Stimulated activated CD8-positive, alpha-beta memory T cell treated with anti-CD3 and anti-CD28 coated beads, Interleukin-15, amount 100 ng/mL, for 4 hours (primary cell): ENCODE measurements at places on chromosomes 7 and 10.

GRCh38 chr7:47578579-47579270 is 3.2 kb downstream of the TNS3 start:
- no peak for DNase-seq

GRCh38 chr10:130459011-130459410 is 322.8 kb downstream of the GLRX3 start:
- DNase-seq = no peak

DNA sequence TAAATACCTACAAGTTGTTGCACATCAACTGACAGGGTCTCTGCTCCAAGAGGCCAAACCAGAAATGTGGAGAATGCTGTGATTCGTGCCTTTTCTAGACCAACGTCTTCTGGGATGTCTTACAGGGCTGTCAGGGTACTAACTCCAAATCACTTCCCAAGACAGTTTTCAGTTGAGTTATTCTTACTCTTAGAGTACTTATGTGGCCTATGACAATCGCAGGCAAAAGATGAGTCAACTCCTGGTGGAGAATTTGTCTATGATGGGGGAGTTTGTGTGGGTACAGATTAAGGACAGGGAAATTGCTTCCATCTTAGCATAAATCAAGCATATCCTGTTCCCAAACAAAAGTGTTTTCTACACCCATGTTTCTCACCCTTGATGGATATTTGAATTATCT is 734.8 kb downstream of the TNS3 start:
- DNase-seq = no peak

DNA sequence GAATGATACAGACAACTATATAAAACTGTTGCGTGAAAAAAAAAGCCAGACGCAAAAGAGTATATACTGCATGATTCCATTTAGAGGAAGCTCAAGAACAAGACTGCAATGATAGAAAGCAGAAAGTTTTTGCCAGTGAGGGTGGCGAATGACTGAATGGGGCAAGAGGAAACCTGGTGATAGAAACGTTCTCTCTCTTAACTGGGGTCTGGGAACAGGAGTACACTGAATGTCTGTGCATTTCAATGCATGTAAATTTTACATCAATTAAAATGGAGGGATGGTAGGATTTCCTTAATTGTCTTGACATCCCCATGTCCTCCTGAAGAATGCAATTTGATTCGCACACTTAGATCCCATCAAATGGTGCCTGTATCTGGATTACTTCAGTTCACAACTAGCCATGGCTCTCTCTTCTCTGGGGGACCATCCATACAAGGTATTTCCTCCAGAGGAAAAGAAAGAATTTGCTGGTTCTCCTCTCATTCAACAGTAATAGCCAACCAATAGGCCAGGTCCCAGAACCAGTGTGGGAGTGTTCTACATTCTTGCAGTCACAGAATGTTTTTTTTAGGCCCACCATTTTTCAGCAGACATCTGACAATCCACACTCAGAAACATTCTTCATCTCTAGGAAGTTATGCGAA is 221.0 kb upstream of the KLF14 start:
- no peak for DNase-seq

- DNase-seq = no peak
Measured at GRCh38 chr7:140238778-140239652, 62.2 kb upstream of the KDM7A start.

DNA sequence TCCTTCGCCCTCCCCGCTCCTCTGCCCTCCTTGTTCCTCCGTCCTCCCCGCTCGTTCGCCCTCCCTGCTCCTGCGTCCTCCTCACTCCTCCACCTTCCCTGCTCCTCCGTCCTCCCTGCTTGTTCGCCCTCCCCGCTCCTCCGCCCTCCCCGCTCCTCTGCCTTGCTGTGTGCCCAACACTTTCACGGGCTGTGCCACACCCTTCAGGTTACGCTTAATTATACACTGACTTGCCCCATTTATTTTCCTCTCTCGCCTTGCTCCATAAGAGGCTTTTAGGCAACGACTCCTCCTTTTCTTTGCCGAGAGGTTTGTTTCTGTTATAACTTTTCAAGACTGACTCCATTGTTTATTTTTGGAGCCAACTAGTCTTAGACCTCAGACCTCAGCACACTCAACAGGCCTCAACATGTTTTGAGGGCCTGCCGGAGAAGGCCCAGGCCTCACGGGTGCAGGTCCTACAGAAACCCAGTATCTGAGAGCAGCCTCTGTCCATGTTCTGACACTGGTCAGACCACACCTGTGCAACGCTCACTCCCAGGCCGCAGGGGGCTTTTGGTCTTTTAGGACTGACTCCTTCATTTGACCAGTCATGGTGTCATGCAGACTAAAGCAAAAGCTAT is 18.2 kb upstream of the PRKAG2 start:
- no peak for DNase-seq

DNA sequence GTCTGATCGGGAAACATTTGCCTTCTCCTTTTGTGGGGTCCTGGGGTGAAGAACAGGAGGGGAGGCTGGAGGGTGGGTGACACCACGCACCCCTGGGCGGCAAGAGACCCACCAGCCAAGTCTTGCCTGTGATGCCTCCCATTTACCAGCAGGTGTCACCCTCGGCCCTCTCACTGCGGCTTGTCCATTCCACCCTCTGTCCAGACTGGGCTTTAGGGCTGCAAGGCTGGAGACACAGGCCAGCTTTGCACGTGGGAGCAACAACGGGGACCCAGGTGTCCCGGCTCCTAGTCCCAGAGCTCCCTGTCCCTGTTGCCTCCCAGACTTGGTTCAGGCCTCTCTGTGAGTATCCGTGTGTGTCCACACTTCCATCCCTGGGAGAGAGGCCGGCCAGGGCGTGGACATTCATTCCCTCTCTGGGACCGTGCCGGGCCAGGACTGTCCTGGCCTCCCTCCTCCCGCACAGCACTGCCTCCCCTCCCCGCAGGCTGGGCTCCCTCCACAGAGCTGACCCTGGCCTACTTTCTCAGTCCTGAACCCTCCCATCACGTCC is 36.2 kb upstream of the GTF2IRD1 start:
- DNase-seq = peak; percentile 20

DNA sequence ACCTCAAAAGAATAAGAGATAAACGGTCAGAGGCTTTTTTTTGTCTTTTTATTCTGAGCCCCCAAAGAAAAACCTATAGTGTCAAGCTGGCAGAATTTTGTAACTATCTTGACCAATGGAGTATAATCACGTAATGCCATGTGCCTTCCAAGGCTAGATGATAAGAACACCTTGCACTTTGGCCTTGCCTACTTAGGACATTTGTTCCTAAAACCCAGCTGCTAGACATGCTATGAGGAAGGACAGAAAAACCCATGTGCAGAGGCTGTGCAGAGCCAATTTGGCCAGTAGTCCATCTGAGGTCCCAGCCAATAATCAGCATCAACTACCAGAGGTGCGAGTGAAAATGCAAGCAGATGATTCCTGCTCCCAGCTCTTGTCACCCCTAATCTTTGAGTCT is 69.9 kb downstream of the EPDR1 start:
- no peak for DNase-seq

DNA sequence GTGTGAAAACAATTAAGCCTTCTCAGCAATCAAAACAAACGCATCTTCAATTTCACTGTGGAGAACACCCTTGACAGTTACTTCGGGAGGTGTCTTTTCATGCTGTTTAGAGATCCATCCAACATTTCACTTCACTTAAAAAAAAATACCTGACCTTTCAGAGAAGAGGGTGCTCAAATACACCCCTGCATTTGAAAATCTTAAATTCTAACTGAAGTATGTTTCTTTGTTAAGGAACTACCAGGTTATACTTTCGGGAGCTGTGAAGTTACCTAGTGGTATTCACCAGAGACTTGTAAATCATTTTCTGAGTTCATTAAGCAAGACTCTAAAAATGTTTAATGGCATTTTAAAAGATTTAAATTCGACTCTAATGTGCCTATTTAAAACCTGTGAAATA is 38.8 kb downstream of the CNPY1 start:
- no peak for DNase-seq

DNA sequence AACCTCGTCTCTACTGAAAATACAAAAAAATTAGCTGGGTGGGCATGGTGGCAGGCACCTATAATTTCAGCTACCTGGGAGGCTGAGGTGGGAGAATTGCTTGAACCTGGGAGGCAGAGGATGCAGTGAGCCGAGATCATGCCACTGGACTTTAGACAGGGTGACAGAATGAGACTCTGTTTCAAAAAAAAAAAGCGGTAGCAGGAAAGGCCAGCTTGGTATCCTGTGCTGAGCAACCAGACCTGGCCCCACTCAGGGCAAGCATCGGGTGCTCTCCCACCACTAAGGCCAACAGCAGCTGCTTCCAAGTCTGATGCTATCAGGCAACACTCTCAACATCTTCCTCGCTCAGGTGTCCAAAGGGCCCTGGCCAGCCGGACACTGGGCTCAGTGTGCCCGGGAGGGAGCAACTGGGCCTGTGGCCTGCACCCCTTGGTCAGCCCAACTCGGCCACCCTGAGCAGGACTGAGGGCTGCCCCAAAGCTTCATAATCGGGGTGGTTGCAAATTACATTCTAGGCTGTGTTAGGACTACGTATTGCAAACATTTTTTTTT is 44.3 kb upstream of the MSMB start:
- no peak for DNase-seq

DNA sequence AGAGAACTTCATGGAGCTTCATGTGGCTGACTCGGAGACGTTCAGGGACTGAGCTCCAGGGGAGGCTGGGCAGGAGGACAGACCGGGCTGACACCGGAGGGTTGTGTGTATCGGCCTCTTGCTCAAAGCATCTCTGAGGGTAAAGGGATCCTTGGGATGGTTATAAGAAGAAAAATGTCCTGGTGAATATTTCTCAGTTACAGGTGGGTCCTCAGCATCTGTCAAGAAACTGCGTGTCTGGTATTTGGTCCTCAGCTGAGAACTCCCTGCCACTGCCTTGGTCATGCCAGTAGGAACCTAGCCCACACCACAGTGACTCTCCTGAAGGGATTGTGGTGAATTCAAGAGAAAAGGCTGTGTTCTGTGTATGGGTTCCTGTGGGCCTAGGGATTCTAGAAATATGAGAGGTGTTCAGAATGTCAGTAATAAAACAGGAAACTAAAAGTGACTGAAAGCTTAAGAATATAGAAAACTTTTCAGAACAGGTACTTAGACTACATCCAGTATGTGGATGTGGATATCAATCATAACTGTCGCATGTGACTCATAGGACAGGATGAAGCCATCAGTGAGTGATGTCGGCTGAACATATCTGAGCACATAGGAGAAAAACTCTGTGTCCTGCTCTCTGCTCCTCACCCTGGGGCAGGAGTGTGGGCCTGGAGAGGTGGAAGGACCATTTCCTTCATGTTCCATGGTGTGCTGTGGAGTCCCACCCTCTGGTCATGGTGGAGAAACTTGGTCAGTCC is 28.4 kb downstream of the MBL2 start:
- DNase-seq = no peak

DNA sequence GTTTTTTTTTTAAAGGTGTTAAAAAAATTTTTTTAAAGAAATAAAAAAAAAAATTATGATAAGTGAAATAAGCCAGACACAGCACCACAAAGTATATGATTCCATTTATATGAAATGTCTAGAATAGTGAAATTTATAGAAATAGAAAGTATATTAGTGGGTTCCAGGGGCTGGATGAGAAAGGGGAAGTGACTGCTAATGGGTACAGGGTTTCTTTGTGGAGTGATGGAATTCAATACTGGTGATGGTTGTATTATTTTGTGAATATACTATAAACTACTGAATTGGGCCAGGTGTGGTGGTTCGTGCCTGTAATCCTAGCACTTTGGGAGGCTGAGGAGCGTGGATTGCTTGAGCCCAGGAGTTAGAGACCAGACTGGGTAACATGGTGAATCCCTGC is 82.2 kb downstream of the KBTBD2 start:
- DNase-seq = no peak

DNA sequence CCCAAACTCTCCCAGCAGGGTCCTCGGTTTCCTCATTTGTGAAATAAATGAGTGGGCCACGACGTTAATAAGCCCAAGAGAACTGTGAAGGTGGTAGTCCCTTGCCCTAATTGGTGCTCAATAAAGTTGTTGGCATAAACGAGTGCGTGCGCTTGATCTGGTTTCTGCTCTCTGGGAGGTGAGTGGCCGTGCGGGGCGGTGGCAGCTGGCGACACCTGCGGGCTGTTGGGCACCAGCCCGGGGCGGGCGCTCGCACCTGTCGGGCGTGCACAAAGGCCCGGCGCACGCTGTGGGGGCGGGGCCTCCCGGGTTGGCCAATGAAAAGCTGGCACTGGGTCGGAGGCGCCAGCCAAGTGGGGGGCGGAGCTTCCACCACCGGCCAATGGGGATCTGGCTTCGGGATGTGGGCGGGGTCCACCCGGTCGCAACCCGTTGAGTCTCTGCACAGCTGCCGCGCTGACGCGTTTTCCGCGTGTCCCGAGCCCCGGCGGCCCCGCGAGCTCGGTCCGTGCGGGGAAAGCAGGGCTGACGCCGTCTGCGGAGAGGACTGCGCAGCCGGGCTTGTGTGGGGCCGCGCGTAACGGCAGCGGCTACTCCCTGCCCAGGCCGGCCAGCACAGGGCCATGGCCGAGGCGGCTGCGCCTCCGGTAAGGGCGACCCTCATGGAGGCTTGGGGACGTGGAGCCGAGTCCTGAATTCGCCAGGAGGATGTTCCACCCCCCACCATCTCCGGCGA is 23.0 kb downstream of the ZNF783 start:
- peak; percentile 94 for DNase-seq

DNA sequence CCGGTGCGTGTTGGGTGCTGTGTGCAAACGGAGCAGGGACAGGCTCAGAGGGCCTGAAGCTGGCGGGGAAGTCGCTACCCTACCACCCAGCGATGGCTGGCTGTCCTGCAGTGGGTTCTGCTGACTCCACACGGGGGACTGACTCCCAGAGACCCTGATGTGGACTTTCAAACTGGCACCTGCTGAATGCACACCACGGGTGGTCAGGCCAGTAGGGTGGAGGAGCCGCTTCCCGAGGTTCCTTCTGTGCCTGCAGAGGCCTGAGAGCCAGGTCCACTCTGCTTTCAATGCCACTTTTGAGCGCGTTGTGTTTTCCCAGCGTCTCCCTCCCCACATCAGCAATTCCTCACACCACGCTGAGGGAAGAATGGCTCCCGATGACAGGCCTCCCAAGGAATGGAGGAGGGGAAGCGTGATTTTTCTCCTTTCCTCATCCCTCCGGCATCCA is 135.3 kb downstream of the ADARB2 start:
- no peak for DNase-seq

- no peak for DNase-seq
Measured at GRCh38 chr7:46391231-46392201, 470.4 kb upstream of the IGFBP3 start.

DNA sequence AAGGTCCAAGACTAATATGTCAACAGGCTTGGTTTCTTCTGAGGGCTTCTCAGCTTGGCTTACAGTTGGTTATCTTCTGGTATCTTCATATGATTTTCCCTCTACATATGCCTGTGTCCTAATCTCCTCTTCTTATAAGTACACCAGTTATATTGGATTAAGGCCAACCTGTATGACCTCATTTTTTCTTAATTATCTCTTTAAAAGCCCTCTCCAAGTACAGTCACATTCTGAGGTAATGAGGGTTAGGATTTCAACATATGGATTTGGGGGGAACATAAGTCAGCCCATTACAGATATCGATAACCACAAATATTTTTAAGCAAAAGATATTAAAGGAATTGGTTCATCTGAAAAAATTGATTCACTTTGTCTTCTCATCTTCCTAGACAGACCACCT is 49.2 kb downstream of the IQUB start:
- DNase-seq = no peak
